ENCODE measurements at places on chromosomes 6 and 20.

GRCh38 chr6:154951345-154952200 is 43.5 kb upstream of the TIAM2 start:
- peak; percentile 93 for ATAC-seq
- H3K4me3 ChIP-seq, result peak overlapping the region; percentile 70
- peaks cover 7% of the 10 kb centered on the region for H3K36me3 ChIP-seq
- no peaks in the 10 kb centered on the region for H3K27me3 ChIP-seq

GRCh38 chr20:44618318-44618731 is 33.2 kb downstream of the ADA start:
- ATAC-seq, result no peak
- H3K27me3 ChIP-seq, result no peaks in the 10 kb centered on the region
- peaks cover 83% of the 10 kb centered on the region for H3K36me3 ChIP-seq
- peak overlapping the region; percentile 88 for H3K27ac ChIP-seq
- peaks cover 63% of the 10 kb centered on the region for H3K4me1 ChIP-seq

GRCh38 chr6:83303426-83303825 is 110.3 kb downstream of the RWDD2A start:
- H3K36me3 ChIP-seq, result no peaks in the 10 kb centered on the region
- no peak overlapping the region for H3K4me3 ChIP-seq
- no peak overlapping the region for H3K27ac ChIP-seq
- no peak for ATAC-seq
- H3K4me1 ChIP-seq, result no peaks in the 10 kb centered on the region

- peaks cover 8% of the 10 kb centered on the region for H3K36me3 ChIP-seq
- H3K27me3 ChIP-seq, result no peaks in the 10 kb centered on the region
- H3K4me1 ChIP-seq, result peaks cover 69% of the 10 kb centered on the region
- ATAC-seq, result no peak
- H3K4me3 ChIP-seq, result no peak overlapping the region
- H3K27ac ChIP-seq, result peak overlapping the region; percentile 87
Observed at GRCh38 chr6:15657290-15657689, 5.5 kb downstream of the DTNBP1 start.

DNA sequence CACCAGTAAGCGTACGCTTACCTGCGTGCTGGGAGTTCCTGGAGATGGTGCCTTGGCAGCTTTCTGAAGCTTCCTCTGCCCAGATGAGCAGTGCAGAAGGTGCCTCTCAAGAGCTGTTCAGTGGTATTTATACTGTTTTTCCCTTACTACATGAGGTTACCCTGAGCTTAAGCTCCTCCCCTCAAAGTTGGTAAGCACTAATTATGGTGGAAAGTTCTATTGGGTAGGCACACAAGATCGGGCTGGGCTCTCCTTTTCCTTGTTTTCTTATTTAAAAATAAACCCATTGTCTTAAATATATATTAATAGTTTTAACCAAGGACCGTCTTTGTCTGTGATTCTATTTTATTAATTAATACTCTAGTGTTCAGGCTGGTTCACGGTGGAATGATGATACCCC is at the start of gene COL10A1:
TSS of gene COL10A1 (minus strand) at position 101 of the 400 bp plus-strand sequence. CDS start 640 bp downstream, outside the sequence.
- H3K4me1 ChIP-seq, result no peaks in the 10 kb centered on the region
- H3K27ac ChIP-seq, result no peak within 1 kb of the TSS
- H3K4me3 ChIP-seq, result no peak within 1 kb of the TSS
- H3K27me3 ChIP-seq, result no peaks in the 10 kb centered on the region

GRCh38 chr6:73348550-73349204 is 5.4 kb downstream of the DPPA5 start:
- H3K4me1 ChIP-seq, result no peaks in the 10 kb centered on the region
- H3K27ac ChIP-seq, result no peak overlapping the region
- no peaks in the 10 kb centered on the region for H3K36me3 ChIP-seq
- no peak for ATAC-seq
- no peak overlapping the region for H3K4me3 ChIP-seq

DNA sequence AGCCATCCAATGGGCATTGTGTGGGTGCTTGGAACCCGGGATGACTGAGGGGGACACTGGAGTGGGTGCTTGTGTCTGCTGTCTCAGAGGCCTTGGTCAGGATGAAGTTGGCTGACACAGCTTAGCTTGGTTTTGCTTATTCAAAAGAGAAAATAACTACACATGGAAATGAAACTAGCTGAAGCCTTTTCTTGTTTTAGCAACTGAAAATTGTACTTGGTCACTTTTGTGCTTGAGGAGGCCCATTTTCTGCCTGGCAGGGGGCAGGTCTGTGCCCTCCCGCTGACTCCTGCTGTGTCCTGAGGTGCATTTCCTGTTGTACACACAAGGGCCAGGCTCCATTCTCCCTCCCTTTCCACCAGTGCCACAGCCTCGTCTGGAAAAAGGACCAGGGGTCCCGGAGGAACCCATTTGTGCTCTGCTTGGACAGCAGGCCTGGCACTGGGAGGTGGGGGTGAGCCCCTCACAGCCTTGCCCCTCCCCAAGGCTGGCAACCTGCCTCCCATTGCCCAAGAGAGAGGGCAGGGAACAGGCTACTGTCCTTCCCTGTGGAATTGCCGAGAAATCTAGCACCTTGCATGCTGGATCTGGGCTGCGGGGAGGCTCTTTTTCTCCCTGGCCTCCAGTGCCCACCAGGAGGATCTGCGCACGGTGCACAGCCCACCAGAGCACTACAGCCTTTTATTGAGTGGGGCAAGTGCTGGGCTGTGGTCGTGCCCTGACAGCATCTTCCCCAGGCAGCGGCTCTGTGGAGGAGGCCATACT is 49.4 kb downstream of the PYGB start:
- no peak for ATAC-seq
- H3K4me1 ChIP-seq, result peaks cover 28% of the 10 kb centered on the region
- peaks cover 25% of the 10 kb centered on the region for H3K36me3 ChIP-seq
- no peak overlapping the region for H3K4me3 ChIP-seq
- H3K27me3 ChIP-seq, result no peaks in the 10 kb centered on the region
- H3K27ac ChIP-seq, result peak overlapping the region; percentile 55

DNA sequence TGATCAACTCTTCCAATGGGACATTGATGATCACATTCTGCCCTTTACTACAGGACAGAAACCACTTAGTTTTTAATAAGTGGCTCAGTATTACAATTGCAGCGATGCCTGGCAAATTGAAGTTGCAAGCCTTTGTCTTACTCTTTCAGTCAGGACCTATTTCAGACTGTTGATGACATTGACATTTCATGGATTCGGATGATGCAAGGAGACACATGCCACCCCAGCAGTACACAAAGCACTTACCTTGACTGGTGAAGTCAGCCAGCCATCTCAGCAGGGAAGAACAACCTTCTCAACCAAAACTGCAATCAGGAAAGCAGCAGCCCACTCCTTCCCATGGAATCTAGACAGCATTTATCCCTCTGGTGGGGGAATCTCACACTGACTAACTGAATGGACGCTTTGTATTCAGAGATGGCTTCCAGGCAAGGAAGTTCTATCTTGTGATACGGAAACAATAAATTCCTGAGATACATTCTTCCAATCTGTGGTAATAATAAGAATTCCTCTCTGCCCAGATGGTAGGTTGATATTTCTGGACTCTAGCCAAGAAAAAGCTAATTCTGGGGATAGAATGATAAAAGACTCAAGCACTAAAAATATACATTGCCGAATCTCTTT is 24.8 kb downstream of the NFYA start:
- no peak overlapping the region for H3K27ac ChIP-seq
- no peak for ATAC-seq
- H3K36me3 ChIP-seq, result peaks cover 73% of the 10 kb centered on the region
- H3K4me1 ChIP-seq, result no peaks in the 10 kb centered on the region

GRCh38 chr6:148570456-148570855 is 176.4 kb upstream of the UST start:
- peaks cover 18% of the 10 kb centered on the region for H3K4me1 ChIP-seq
- no peaks in the 10 kb centered on the region for H3K36me3 ChIP-seq
- no peak for ATAC-seq
- no peak overlapping the region for H3K27ac ChIP-seq

- H3K4me1 ChIP-seq, result peaks cover 10% of the 10 kb centered on the region
- no peaks in the 10 kb centered on the region for H3K27me3 ChIP-seq
- no peak overlapping the region for H3K4me3 ChIP-seq
- ATAC-seq, result no peak
Observed at GRCh38 chr6:46098678-46099077, 31.1 kb upstream of the ENPP4 start.

GRCh38 chr6:36285187-36285671 is 15.4 kb downstream of the PNPLA1 start:
- peaks cover 50% of the 10 kb centered on the region for H3K27me3 ChIP-seq
- peaks cover 15% of the 10 kb centered on the region for H3K4me1 ChIP-seq
- H3K27ac ChIP-seq, result no peak overlapping the region
- H3K4me3 ChIP-seq, result no peak overlapping the region

DNA sequence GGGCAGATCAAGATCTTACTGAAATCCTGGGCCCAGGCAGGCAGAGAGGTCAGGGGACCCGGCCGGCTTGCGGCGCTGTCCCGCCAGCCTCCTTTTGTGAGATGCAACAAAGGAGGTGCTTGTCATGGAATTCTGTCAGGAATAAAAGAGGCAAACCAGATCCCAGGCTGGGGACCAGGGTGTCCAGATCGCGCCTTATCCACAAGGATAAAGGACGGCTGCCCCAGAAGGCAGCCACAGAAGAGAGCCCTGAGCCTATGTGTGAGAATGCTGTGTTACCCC is 42.6 kb upstream of the CDH22 start:
- H3K4me1 ChIP-seq, result peaks cover 46% of the 10 kb centered on the region
- peak overlapping the region; percentile 91 for H3K27ac ChIP-seq
- no peaks in the 10 kb centered on the region for H3K27me3 ChIP-seq
- peaks cover 42% of the 10 kb centered on the region for H3K36me3 ChIP-seq
- peak overlapping the region; percentile 71 for H3K4me3 ChIP-seq

- H3K36me3 ChIP-seq, result no peaks in the 10 kb centered on the region
- peaks cover 4% of the 10 kb centered on the region for H3K4me1 ChIP-seq
- peaks cover 16% of the 10 kb centered on the region for H3K27me3 ChIP-seq
- no peak for ATAC-seq
Observed at GRCh38 chr6:160735523-160735922, 33.5 kb downstream of the PLG start.

GRCh38 chr6:92159046-92159445 is 1260.3 kb downstream of the EPHA7 start:
- no peaks in the 10 kb centered on the region for H3K4me1 ChIP-seq
- no peaks in the 10 kb centered on the region for H3K36me3 ChIP-seq
- ATAC-seq, result no peak
- H3K4me3 ChIP-seq, result no peak overlapping the region

DNA sequence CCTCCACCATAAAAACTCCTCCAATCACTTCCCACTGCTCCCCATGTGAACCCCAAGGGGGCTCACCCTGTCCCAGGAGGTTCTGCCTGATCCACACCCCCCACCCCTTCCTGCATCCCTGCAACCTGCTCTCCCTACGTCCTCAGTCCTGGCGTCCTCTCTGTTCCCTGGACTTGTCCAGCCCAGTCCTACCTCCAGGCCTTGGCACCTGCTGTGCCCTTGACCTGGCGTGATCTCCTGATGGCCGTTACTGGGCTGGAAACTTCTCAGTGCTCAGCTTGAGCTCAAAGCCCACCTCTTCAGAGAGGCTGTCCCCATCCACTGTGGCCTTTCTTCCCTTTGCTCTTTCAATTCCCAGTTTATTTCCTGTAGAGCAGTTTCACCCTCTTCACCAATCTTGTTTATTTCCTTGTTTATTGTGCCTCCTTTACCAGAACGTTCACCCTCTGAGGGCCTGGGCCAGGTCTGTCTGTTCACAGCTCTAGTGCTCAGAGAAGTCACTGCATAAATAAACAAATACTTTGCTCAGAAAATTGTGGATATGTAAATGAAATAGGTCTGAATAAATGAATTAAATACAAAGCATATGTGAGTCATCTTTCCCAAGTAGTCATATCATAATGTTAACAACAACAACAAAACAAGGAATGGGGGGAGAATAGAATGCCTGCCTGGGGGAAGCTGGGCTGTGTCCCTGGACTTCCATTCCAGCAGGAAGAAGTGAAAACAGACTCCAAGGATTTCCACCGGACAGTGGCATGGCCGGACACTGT is 175.7 kb upstream of the SULF2 start:
- H3K36me3 ChIP-seq, result no peaks in the 10 kb centered on the region
- no peak overlapping the region for H3K4me3 ChIP-seq
- no peak for ATAC-seq
- H3K27ac ChIP-seq, result no peak overlapping the region

- peaks cover 62% of the 10 kb centered on the region for H3K4me1 ChIP-seq
- ATAC-seq, result no peak
- peak overlapping the region; percentile 46 for H3K27ac ChIP-seq
- no peaks in the 10 kb centered on the region for H3K27me3 ChIP-seq
- no peak overlapping the region for H3K4me3 ChIP-seq
Observed at GRCh38 chr6:36727505-36728021, 29.9 kb downstream of the RAB44 start.

- no peak overlapping the region for H3K27ac ChIP-seq
Observed at GRCh38 chr6:117264692-117265409, 507 bp upstream of the VGLL2 start.

DNA sequence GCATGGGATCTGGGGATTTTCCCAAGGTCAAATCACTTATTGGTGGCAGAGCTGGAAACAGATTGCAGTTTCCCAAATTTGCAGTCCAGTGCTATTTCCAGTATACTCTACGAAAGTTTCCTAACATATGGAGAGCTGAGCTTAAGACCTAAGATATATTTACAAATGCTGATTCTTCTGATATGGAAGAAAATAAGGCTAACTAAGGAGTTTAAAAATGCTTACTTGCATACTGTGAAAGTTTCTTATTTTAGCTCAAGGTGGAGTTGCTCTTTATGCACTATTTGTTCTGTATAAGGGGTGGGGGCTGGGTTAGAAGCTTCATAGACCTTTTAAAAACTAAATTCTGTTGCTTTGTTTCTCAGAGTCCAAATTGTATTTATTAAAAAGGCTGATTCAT is 7.5 kb downstream of the CD109 start:
- H3K27me3 ChIP-seq, result peaks cover 27% of the 10 kb centered on the region
- no peak overlapping the region for H3K4me3 ChIP-seq
- no peak for ATAC-seq
- no peak overlapping the region for H3K27ac ChIP-seq
- no peaks in the 10 kb centered on the region for H3K36me3 ChIP-seq
- no peaks in the 10 kb centered on the region for H3K4me1 ChIP-seq

Measured in stimulated activated memory B cell treated with anti-CD40 and anti-IgM and Interleukin-4, amounts not matched to agents 10 μg/mL and 1 μg/mL and 100 μg/mL, for 72 hours (primary cell).